ENCODE measurements at places on chromosomes 16 and 17. TPM values are rescaled to one million over a fixed set of nuclear protein-coding genes. Genes with fewer than 3 reads are reported as not detected.

The AATK gene
- total RNA-seq: 440 TPM

DNA sequence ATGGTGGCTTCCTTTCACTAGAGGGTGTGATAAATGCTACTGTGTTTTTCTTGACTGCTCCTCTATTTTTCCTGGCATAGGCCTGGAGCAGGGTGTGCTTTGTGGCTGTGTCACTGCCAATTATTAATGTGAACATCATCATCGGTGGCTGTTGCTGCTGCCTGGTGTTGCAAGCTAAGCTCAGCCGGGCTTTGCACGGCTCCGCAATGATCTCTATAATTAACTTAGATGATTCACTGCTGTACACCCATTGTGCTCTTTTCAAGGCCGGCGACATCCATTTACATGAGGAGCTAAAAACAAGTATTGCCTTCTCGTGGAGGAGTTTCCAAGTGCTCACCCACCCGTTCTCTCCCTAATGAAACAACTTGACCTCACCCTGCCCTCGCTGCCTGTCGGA lies 160.1 kb upstream of the IRX3 start:
- no peak for DNase-seq

GRCh38 chr17:27495460-27495859 lies 39.2 kb downstream of the KSR1 start:
- no peak for DNase-seq

DNA sequence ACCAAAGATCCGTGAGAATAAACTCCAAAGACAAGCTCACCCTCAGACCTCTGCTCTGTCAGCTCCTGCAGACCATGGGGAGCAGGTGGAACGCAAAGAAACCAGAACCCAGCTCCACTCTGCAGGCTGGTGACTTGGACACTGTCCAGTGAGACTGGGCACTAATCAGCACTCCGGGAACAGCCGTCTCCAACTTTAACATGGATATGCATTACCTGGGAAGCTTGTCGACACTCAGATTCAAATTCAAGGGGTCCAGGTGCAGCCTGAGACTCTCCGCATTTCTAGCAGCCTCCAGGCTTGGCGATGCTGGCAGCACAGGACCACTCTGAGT lies 9.1 kb downstream of the SLX4 start:
- no peak for DNase-seq

The ALOX15B gene
- not detected for total RNA-seq

Data from sciatic nerve (tissue), 2 donors.